SK-N-DZ (cell line): ENCODE measurements at places on chromosomes 6 and 20.
A peak's percentile ranks its signal among the peaks of the same experiment; 100 is the strongest.

- peak; percentile 97 for DNase-seq
Observed at GRCh38 chr20:32457479-32457986, 99.4 kb downstream of the ASXL1 start.

GRCh38 chr6:75719133-75719532 lies 29.9 kb upstream of the MYO6 start:
- no peak for DNase-seq

DNA sequence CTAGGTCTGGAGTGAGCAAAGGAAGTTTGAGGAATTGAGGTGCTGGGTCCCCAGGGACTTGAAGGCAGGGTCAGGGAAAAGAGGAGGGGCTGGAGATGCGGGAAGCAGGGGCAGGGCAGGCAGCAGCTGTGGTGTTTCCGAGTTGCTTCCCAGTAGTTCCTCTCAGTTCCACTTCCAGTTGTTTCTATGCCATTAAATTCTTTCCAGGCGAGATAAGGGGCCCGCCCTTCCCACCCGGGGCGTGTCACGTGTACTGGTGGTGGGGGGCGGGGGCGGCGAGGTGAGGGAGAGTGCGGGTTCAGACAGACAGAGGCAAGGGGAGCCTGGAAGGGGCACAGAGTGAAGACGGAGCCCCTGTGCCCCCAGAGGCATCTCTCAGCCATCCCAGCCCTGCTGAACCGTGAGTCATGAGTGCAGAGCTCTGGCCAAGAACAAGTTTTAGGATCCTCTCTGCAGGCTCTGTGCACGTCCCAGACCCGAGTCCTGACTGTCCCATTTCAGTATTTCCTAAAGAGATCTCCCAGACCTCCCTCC lies 977 bp downstream of the TNXB start:
- DNase-seq, result no peak

- DNase-seq, result no peak
Observed at GRCh38 chr20:22791877-22792525, 207.6 kb upstream of the FOXA2 start.

- no peak for DNase-seq
Observed at GRCh38 chr20:39029364-39029763, 67.2 kb downstream of the DHX35 start.

GRCh38 chr6:63307581-63308246 lies 12.1 kb downstream of the LGSN start:
- peak; percentile 43 for DNase-seq
